ENCODE measurements at places on chromosomes 2 and 18. TPM values are rescaled to one million over a fixed set of nuclear protein-coding genes. Genes with fewer than 3 reads are reported as not detected.
A peak's percentile ranks its signal among the peaks of the same experiment; 100 is the strongest.

- H3K27me3 ChIP-seq: no peaks in the 10 kb centered on the region
- H3K4me1 ChIP-seq: peaks cover 8% of the 10 kb centered on the region
- H3K27ac ChIP-seq: no peak overlapping the region
- peaks cover 22% of the 10 kb centered on the region for H3K36me3 ChIP-seq
Measured at GRCh38 chr2:96839293-96839874, 4.4 kb downstream of the ANKRD23 start.

GRCh38 chr2:18369760-18370159 is 190.7 kb downstream of the RDH14 start:
- DNase-seq: no peak
- no peak overlapping the region for H3K27ac ChIP-seq
- no peak overlapping the region for H3K4me3 ChIP-seq
- no peaks in the 10 kb centered on the region for H3K27me3 ChIP-seq
- no peaks in the 10 kb centered on the region for H3K36me3 ChIP-seq
- no peaks in the 10 kb centered on the region for H3K4me1 ChIP-seq

DNA sequence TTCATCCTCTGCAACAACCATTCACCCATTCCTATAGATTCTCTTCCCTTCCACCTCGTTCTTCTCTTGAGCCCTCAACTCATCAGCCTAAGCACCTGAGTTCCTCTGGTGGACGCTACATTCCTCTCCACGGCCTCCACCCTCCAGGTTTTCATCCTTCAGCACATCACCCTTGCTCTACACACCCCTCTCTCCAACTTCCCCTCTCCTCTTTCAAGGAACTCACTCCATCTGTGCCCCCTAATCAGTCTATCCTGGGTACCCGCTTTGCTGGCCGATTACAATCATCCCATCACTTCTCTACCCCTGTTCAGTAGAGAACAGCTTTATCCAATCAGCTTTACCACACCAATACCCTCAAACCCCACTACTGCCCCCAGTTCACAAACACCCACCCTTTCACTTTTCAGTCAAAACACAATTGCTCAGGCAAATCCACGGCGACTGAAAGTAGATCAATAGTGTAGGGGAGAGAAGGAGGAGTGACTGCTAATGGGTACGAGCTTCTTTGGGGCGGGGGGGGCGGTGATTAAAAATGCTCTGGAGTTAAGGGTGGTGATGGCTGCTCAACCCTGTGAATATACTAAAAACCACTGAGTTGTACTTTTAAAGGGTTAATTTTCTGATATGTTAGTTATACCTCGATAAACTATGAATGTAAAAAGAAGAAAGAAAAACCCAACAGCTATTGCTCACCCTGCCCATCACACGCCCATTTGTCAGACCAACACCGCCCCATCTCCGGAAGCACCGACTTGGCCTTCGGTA is 857 bp downstream of the DYM start:
- no peaks in the 10 kb centered on the region for H3K36me3 ChIP-seq
- peak overlapping the region; percentile 83 for H3K27ac ChIP-seq
- peak overlapping the region; percentile 97 for H3K4me3 ChIP-seq
- no peaks in the 10 kb centered on the region for H3K27me3 ChIP-seq

- no peaks in the 10 kb centered on the region for H3K4me1 ChIP-seq
- H3K27me3 ChIP-seq: no peaks in the 10 kb centered on the region
- no peak for DNase-seq
- peak overlapping the region; percentile 35 for H3K4me3 ChIP-seq
Measured at GRCh38 chr2:949384-950079, 1.1 kb upstream of the SNTG2 start.

DNA sequence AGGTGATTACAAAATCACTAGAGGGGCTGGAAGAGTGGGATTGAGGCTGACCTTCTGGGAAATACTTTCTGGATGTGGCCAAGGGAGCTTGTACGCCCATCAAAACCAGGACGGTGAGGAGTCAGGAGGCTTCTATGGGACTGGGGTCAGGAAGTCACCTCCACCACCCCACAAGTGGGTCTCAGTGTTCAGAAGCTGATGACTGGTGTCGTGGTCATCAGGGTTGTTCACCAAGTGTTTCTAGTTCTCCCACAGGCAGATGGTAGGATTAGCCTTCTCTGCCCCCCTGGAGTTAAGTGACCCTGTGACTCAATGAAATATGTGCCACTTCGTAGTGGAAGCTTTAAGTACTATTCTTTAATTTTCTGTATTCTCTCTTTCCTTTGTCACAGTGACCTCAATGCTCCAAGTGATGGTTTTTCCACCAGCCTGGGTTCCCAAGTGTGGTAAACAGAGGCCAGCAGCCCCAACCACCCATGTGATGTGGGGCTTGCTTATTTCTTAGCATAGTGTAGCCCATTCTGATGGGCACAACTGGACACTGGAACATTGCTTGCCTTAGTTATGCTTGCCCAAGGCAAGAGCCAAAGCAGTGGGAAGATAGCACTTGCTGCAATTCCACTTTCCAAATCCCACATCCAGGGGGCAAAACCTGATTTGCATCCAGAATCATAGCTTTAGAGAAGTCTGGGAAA is 258.8 kb downstream of the CYP26B1 start:
- no peaks in the 10 kb centered on the region for H3K36me3 ChIP-seq
- DNase-seq: no peak
- no peak overlapping the region for H3K27ac ChIP-seq
- no peak overlapping the region for H3K4me3 ChIP-seq
- H3K4me1 ChIP-seq: no peaks in the 10 kb centered on the region

- H3K36me3 ChIP-seq: no peaks in the 10 kb centered on the region
- H3K4me1 ChIP-seq: peaks cover 4% of the 10 kb centered on the region
- H3K27me3 ChIP-seq: peaks cover 50% of the 10 kb centered on the region
- no peak overlapping the region for H3K27ac ChIP-seq
- no peak for DNase-seq
Measured at GRCh38 chr2:74511104-74511989, 2.9 kb upstream of the TLX2 start.

DNA sequence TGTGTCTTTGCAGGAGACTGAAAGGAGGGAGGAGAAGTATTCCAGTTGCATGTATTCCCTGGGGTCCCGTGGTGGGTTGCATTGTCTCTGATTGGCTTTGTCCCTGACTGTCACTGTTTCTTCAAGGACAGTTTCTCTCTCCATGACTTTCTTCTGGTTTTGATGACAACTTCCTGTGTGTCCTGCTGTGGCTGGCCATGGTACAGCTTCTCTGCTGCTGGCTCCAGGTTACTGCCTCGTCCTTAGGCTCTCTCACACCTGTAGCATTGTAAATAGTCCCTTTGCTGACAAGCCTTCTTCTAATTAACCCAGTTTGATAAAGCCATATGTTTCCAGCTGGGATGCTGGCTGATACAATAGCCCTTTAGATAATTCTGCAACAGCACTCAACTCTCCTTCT is 129.0 kb downstream of the LPIN1 start:
- no peak for DNase-seq
- H3K36me3 ChIP-seq: no peaks in the 10 kb centered on the region
- no peaks in the 10 kb centered on the region for H3K27me3 ChIP-seq
- no peak overlapping the region for H3K27ac ChIP-seq

- H3K27me3 ChIP-seq: no peaks in the 10 kb centered on the region
- H3K36me3 ChIP-seq: no peaks in the 10 kb centered on the region
Measured at GRCh38 chr2:125543968-125544514, 1111.9 kb upstream of the GYPC start.

GRCh38 chr2:79453918-79454317 is 58.9 kb upstream of the CTNNA2 start:
- H3K27ac ChIP-seq: no peak overlapping the region
- no peak for DNase-seq
- H3K27me3 ChIP-seq: no peaks in the 10 kb centered on the region
- H3K36me3 ChIP-seq: no peaks in the 10 kb centered on the region
- H3K4me1 ChIP-seq: no peaks in the 10 kb centered on the region

GRCh38 chr18:9705183-9705829 is 2.8 kb upstream of the RAB31 start:
- DNase-seq: no peak
- H3K27ac ChIP-seq: no peak overlapping the region
- H3K36me3 ChIP-seq: no peaks in the 10 kb centered on the region
- no peaks in the 10 kb centered on the region for H3K27me3 ChIP-seq
- H3K4me1 ChIP-seq: no peaks in the 10 kb centered on the region
- H3K4me3 ChIP-seq: no peak overlapping the region

GRCh38 chr18:37207343-37207742 is 358.3 kb downstream of the CELF4 start:
- no peaks in the 10 kb centered on the region for H3K4me1 ChIP-seq
- H3K27me3 ChIP-seq: no peaks in the 10 kb centered on the region
- no peak overlapping the region for H3K4me3 ChIP-seq
- H3K36me3 ChIP-seq: no peaks in the 10 kb centered on the region

DNA sequence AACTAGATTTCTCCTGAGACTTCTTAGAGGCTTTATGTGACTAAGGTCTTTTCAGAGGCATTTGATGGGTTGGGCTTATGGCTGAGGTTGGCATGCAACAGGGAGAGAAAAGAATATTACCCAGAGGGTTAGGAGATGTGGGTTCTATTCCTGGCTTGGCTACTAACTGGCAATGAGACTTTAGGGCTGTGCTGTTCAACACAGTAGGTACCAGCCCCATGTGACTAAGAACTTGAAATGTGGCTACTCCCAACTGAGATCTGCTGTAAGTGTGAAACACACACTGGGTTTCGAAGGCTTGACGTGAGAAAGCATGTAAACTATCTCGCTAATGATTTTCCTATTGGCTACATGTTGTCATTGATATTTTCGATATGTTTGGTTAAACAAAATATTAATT is 324.9 kb upstream of the SLC14A2 start:
- no peaks in the 10 kb centered on the region for H3K27me3 ChIP-seq
- no peaks in the 10 kb centered on the region for H3K36me3 ChIP-seq
- H3K4me1 ChIP-seq: no peaks in the 10 kb centered on the region
- H3K27ac ChIP-seq: no peak overlapping the region

DNA sequence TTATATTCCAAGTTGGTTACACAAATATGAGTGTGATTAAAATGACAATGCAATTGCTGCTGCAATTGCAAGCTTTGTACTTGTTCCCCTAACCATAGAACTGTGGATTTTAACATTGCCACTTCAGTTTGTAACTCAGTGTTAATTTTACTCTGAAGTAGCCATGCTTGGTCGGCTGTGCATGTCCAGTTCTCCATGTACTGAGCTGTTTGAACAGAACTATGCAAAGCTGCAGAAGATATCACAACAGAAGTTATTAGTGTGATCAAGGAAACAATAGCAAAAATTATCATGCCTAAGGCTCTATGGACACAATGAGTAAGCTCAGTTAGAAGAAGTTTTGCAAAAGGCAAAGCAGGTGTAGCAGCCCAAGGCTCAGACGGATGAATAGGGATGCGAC is 45.3 kb downstream of the CXCR4 start:
- no peaks in the 10 kb centered on the region for H3K36me3 ChIP-seq
- peak overlapping the region; percentile 11 for H3K27ac ChIP-seq
- no peaks in the 10 kb centered on the region for H3K27me3 ChIP-seq
- no peaks in the 10 kb centered on the region for H3K4me1 ChIP-seq

DNA sequence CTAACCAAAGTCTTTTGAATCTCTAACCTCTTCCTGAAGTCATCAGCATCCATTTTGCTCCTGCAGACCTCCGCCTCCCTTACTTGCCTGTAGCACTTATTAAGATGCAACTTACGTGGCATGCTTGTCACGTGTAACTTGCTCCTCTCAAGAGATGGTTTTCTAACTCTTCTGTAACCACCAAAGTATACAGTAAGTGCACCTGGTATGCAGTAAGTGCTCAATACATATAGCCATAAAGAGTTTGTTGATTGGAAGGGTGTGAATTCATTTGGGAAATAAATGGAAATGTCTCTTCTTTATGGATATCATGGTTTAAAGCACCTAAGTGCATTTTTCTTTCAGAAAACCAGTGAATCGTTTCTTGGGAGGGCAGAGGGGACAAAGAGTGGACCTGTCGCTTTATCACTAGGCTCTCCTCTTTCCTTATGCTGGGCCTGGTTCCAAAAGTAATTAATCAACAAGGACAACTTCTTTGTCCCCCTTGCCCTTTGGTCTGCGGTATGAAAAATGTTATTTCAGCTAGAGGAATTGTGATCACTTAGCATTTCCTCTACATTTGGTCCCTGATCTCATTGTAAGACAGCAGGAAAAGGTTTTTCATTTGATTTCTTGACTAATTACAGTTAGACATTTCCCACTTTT is 370.0 kb upstream of the SPRED2 start:
- H3K27me3 ChIP-seq: no peaks in the 10 kb centered on the region
- no peak overlapping the region for H3K4me3 ChIP-seq
- H3K27ac ChIP-seq: no peak overlapping the region
- H3K4me1 ChIP-seq: no peaks in the 10 kb centered on the region

DNA sequence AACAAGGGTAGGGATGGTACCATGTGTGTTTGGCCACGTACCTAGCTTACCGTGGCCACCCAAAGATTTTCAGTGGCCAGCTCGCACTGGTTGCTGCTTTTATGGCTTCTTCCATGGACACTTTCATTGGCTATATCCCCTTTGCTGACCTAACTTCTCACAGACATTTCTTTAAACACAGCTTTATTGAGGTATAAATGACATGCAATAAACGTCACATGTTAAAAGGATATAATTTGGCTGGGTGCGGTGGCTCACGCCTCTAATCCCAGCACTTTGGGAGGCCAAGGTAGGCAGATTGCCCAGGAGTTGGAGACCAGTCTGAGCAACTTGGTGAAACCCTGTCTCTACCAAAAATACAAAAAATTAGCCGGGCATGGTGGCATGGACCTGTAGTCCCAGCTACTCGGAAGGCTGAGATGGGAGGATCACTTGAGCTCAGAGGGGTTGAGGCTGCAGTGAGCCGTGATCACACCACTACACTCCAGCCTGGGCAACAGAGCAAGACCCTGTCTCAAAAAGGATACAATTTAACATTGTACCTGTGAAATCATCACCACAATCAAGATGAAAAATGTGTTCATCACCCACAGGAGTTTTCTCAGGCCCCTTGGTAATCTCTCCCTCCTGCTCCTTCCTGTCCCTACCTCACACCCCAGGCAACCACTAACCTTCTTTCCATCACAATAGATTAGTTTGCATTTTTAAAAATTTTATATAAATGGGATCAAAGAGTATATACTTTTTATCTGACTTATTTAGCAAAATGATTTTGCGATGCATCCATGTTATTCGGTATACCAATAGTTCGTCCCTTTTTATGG is 127.8 kb upstream of the PPP1CB start:
- no peak overlapping the region for H3K4me3 ChIP-seq
- no peaks in the 10 kb centered on the region for H3K27me3 ChIP-seq
- DNase-seq: no peak
- H3K36me3 ChIP-seq: no peaks in the 10 kb centered on the region

GRCh38 chr2:204550751-204551511 is 5.7 kb downstream of the PARD3B start:
- DNase-seq: no peak
- no peaks in the 10 kb centered on the region for H3K27me3 ChIP-seq
- no peak overlapping the region for H3K4me3 ChIP-seq
- no peaks in the 10 kb centered on the region for H3K36me3 ChIP-seq

GRCh38 chr2:101241158-101241557 is 11.5 kb upstream of the CNOT11 start:
- H3K4me1 ChIP-seq: no peaks in the 10 kb centered on the region
- H3K36me3 ChIP-seq: no peaks in the 10 kb centered on the region
- no peak overlapping the region for H3K27ac ChIP-seq
- H3K27me3 ChIP-seq: no peaks in the 10 kb centered on the region
- no peak overlapping the region for H3K4me3 ChIP-seq

DIPK1C gene
- total RNA-seq: 0.70 TPM

INPP4A gene
- total RNA-seq: 32.0 TPM

GPBAR1 gene
- total RNA-seq: 3.5 TPM

SNORC gene
- 5.0 TPM for total RNA-seq

NAT8 gene
- total RNA-seq: 25.4 TPM

VWA3B gene
- not detected for total RNA-seq

LIMS3 gene
- total RNA-seq: 2.1 TPM

INHA gene
- total RNA-seq: not detected

HTR2B gene
- total RNA-seq: not detected
